ENCODE measurements at places on chromosomes 12 and 14.

DNA sequence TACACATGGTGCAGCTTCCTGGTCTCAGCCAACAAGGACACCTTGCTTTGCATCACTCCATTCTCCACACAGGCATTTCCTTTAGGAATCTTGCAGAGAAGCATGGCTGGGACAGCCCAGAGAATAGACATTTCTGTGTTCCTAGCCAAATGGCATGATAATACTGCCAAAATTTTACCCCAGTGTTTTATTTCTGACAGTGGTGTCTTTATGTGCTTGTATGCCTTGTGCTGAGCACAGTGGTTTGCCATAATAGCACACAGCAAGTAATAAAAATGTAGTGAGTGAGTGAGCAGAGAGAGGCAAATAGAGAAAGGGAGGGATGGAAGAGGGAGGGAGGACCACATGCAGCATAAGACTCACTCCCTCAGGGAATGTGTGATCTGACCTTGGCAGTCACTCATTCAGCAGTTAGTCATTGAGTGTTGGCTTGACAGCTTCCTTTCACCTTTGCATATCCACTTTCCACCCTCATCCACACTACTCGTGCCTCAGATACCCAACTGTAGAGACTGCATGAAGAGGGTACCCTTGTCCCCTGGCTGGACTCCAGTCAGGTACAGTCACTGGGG, 212.8 kb upstream of the CCDC196 start:
- no peak for DNase-seq

DNA sequence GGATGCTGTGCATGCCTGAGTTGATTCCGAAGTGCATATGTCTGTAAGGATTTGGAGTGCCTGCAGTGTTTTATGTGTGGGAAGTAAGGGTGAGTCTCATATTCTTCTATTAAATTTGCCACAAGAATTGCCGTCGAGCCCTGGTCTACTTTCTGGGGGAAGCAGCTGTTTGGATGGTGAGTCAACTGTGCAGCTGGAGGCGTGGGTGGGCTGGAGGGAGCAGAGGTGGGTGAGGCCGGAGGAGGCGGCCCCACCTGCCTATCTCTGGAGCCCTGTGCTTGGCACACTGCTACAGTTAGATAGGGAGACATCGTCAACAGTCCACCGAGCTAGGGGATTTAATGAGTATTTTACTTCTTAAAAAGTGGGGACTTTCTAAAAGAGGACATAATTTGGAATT, 9.7 kb downstream of the GLRX5 start:
- no peak for DNase-seq

DNA sequence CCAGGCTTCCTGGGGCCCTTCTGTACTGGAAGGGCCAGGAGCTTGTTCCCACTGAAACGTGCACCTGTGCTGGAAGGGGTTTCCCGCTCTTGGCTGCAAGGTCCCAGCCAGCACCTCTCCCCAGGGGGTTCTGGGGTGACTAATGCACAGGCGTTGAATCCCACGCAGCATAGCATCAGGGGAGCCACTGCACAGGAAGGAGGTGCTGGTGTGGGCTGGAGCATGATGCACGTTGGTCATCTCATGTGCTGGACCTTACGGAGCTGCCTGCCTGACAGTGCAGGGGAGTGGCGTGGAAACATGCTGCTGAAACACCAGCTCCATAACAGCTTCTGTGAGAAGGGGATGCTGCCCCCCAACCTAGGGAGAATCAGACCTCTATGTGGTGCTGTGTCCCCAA, 623.0 kb downstream of the AACS start:
- DNase-seq: no peak

GRCh38 chr12:124381456-124382296, 86.8 kb downstream of the RFLNA start:
- no peak for DNase-seq
